ENCODE measurements at places on chromosomes 1 and 21.

GRCh38 chr1:18266391-18266790, 158.8 kb downstream of the IGSF21 start:
- no peak for DNase-seq

GRCh38 chr1:180777072-180777689, 135.5 kb upstream of the KIAA1614 start:
- no peak for DNase-seq

DNA sequence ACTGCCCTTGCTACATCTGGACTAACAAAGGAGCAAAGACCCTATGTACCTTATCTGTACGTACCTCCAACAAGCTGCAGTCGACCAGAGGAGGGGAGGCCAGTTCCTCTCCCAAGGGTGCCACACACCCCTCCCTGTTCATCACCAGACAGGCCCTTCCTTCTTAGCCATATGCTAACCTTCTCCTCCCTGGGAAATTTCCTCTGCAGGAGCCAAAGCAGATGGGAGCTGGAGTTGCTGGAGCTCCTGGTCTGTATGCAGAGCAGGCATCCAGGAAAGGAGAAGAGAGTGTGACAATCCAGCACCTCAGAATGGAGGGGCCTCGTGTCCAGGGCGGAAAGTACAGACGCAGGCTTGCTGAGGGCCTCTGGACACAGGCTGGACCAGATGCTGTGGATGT, 48.5 kb downstream of the C8B start:
- no peak for DNase-seq

- DNase-seq, result no peak
Measured at GRCh38 chr21:16176570-16176969, 446.8 kb downstream of the USP25 start.

DNA sequence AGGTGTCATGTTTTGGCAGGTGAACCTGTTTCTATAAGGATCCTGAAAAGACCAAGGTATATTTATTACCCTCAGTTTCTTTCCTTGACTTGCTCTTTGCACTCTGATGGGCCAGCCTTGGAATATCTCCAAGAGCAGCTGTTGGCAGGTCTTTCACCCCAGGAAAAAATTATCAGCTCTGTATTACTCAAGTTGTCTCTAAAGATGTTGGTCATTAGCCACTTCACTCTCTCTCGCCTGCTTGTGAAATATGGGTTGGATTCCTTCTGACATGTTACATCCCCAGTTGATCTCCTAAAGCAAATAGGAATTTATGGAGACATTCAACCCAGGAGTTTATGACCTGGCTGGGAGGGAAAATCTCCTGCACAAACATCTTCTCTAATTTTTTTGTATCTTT, 85.9 kb downstream of the KCNJ15 start:
- DNase-seq, result no peak

GRCh38 chr1:39525366-39526165, 34.1 kb downstream of the BMP8A start:
- DNase-seq, result peak; percentile 30

Data from stimulated activated CD8-positive, alpha-beta memory T cell treated with anti-CD3 and anti-CD28 coated beads, Interleukin-7, amount 100 ng/mL, for 4 hours (primary cell).